LHCN-M2 (cell line): ENCODE measurements at places on chromosomes 7 and 10.

DNA sequence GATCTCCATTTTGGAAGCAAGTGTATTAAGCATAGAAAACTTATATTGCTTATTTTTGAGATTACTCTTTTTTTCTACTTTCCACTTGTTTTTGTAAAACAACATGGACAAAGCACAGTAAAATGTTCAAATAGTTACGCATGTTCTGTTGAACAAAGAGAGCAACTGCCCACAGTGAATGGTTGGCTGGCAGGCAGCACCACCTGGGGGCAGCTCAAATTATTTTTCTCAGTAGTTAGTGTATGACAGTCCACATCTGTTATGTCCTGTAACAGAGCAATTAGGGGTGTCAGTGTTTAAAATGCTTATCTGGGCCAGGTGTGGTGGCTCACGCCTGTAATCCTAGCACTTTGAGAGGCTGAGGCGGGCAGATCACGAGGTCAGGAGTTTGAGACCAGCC lies 46.1 kb upstream of the CACUL1 start:
- DNase-seq = peak; percentile 31

GRCh38 chr7:47953822-47954221 lies 5.6 kb upstream of the PKD1L1 start:
- DNase-seq = no peak

DNA sequence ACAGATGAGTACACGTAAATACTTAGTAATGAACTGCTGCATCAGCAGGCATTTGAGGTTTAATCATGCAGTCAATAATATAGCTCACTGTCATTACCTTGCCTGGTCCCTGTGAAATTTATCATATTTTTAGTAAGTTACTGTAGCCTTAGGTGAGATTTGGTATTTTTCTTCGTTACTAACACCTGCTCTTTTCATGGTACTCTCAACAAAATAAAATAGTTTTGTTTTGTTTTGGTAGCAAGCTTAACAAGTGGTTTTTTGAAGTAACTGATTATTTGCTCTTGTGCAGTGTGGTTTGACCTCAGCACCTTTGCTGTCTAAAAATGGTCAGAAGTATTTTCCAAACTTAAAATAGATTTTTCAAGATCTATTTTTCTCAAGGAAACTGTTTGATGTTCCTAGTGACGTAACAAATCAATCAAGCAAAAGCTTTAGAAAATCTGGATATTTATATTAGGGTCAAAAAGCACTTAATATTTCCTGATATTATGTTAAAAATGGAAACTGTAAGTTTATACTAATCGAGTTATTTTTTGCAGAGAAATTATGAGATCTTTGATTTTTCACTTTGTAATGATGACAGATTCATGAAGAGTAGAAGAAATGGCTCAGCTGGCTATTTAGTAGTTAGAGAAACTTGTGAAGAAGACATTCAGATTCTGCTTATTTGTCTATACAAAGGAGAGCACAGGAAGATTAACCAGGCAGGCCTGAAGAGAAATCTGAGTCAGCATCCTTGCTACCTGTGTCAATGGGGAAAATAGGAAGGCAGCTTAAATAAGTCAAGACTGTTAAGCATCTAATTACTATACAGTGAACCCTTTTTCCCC lies 21.0 kb upstream of the RPA3 start:
- no peak for DNase-seq

DNA sequence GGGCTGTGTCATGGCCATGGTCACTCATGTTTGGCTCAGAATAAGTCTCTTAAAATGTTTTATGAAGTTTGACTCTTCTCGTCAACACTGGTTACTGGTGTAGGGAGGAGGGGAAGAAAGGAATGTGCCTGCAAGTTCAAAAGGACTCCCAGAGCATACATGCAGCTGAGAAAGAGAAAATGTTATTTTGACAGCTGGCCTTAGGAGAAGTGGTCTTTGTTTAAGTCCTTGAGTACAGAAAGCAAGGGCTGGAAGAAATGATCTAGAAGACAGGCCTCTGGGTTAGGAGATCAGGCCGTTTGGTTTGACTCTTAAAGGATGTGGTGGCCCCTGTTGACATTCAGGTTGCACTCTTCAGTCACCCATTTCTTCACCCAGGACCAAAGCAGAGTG lies 245.5 kb downstream of the REEP3 start:
- peak; percentile 85 for DNase-seq

- DNase-seq = peak; percentile 81
Measured at GRCh38 chr10:48604991-48605508, at the start of gene ARHGAP22. Gene ARHGAP22, minus strand, starts transcription at chr10:48605073. Its CDS starts 277 bp downstream, at chr10:48604796.
